Gastrocnemius medialis (tissue), 4 donors: ENCODE measurements at places on chromosomes 16 and 17. TPM values are rescaled to one million over a fixed set of nuclear protein-coding genes. Genes with fewer than 3 reads are reported as not detected.

DNA sequence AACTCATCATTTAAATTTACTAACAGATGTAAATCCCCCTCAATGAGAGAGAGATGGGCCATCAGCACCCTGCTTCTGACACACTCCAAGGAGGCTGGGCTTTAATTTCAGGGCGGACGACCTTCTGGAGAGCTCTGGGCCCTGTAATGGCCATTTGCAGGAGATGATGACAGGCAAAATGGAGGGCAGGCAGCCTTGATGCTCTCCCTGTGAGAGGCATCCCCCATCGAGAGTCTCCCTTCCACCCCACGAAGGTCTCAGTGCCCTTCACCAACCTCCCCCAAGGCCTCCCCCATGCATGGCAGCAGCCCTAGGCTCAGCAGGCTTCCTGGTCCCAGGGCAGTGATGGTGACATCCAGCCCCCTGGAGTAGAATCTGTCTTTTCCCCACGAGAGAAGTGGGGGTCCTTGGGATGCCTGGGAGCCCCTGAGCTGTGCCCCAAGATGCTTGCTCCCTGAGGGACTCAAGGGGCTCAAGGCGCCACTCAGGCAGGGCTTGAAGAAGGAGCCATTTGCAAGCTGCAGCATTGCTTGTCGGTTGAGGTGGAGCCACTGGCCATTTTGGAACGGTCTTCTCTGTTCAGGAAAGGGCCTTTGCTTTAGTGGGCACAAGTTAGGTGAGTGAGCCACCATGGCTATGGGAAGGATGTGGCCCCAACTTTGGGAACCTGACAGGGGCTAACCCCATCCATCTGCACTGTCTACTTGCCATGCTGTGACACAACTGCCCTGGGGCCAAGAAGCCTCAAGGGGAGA lies 82.6 kb downstream of the C16orf78 start:
- no peak overlapping the region for H3K4me3 ChIP-seq
- H3K27ac ChIP-seq: no peak overlapping the region
- no peaks in the 10 kb centered on the region for H3K27me3 ChIP-seq
- no peaks in the 10 kb centered on the region for H3K36me3 ChIP-seq
- H3K4me1 ChIP-seq: no peaks in the 10 kb centered on the region
- no peak for DNase-seq

- no peaks in the 10 kb centered on the region for H3K4me1 ChIP-seq
- no peaks in the 10 kb centered on the region for H3K27me3 ChIP-seq
- H3K36me3 ChIP-seq: no peaks in the 10 kb centered on the region
- H3K4me3 ChIP-seq: no peak overlapping the region
Measured at GRCh38 chr16:30458561-30459394, 13.1 kb upstream of the SEPHS2 start.

GRCh38 chr17:4316648-4317047 lies 49.8 kb downstream of the UBE2G1 start:
- no peak overlapping the region for H3K4me3 ChIP-seq
- peak overlapping the region; percentile 72 for H3K27ac ChIP-seq
- DNase-seq: no peak

GRCh38 chr17:60579090-60579489 lies 20.9 kb upstream of the PPM1D start:
- no peak overlapping the region for H3K27ac ChIP-seq
- no peaks in the 10 kb centered on the region for H3K27me3 ChIP-seq
- no peaks in the 10 kb centered on the region for H3K36me3 ChIP-seq
- DNase-seq: no peak
- H3K4me1 ChIP-seq: no peaks in the 10 kb centered on the region
- no peak overlapping the region for H3K4me3 ChIP-seq

DNA sequence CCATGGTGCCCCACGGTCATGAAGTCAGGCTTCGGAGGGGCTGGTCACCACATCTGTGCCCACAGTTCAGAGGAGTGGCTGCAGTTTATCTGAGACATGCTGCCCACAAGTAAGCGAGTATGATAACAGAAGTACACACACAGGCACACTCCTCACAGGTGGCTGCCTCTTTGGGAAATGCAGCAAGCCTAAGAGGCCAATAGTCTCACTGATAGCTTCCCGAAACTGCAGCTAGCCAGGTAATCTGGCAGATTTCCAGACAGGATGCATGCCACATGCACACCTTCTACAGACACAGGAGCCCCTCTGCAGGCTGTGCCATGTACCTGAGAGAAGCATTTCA lies 12.6 kb upstream of the GFOD2 start:
- no peak overlapping the region for H3K27ac ChIP-seq
- no peaks in the 10 kb centered on the region for H3K27me3 ChIP-seq
- no peak for DNase-seq
- H3K4me3 ChIP-seq: no peak overlapping the region
- no peaks in the 10 kb centered on the region for H3K4me1 ChIP-seq

DNA sequence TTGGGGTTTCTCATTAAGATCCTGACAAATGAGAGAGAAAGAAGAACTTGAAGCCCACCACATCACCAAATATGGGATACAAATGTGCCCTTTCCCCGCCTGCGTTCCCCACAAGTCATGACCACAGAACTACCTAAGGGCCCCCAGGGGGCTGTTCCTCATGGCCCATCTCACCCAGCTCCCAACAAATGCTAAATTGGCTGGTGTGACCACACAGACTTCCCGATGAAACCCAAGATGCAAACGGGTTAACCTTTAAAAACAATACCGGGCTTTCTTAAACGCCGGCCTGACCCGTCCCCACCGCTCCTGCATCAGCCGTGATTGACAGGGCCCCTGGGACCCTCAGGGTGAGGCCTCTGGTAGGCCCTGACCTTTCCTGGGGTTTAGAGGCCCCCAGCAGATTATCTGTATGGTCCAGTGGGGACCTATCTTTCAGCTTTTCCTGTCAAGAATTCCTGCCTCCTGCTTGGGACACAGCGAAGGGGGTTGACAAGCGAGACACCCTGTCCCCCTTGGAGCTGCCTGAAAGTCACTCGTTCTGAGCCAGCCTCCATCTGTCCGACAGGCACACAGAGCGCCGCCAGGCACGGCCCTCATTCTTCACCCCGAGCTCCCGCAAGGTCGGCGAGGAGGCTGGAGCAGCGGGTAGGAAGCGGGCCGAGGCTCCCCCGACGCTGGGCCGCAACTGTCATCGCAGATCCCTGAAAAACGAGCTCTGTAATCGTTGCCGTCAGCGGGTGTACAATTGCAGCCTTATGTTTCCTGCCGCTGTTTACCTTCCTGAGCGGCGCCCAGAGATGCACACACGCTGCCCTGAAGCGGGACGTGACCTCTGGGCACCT lies 300.1 kb downstream of the FOXL1 start:
- no peak for DNase-seq
- H3K4me1 ChIP-seq: peaks cover 6% of the 10 kb centered on the region
- H3K4me3 ChIP-seq: no peak overlapping the region
- H3K27me3 ChIP-seq: peaks cover 22% of the 10 kb centered on the region
- no peaks in the 10 kb centered on the region for H3K36me3 ChIP-seq

DNA sequence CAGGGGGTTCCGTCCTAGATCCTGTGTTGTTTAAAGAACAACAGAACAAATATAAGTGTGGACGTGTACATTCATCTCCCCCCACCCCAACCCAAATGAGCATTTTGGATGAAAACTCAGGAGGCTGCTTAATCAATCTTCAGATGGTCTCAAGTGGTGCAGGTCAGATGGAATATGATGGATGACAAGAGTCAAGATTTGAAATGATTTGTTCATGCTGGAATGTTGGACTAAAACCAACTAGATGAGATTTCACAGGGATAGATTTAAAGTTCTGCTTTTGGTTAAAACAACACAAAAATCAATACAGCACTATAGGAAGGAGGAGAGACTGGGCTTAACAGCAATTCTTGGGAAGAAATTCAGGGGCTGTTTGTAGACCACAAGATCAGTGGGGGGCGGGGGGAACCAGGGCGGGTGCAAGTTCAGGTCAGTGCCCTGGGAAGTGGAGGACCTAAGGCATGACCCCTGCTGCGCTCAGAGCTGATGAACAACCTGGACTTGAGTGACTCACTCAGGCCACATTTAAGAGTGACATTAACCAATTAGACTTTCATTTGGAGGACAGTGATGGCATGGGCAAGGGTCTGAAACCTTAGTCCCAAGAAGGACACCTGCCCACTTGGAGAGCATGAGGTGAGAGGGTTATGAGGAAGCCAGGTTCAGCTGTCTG lies 15.1 kb downstream of the TTYH2 start:
- DNase-seq: no peak
- H3K36me3 ChIP-seq: no peaks in the 10 kb centered on the region
- no peaks in the 10 kb centered on the region for H3K27me3 ChIP-seq
- H3K4me1 ChIP-seq: no peaks in the 10 kb centered on the region
- no peak overlapping the region for H3K27ac ChIP-seq
- no peak overlapping the region for H3K4me3 ChIP-seq

GRCh38 chr17:83118071-83118841 lies 38.8 kb downstream of the METRNL start:
- peaks cover 11% of the 10 kb centered on the region for H3K27me3 ChIP-seq
- no peak overlapping the region for H3K27ac ChIP-seq
- H3K4me1 ChIP-seq: no peaks in the 10 kb centered on the region
- no peak for DNase-seq

GRCh38 chr16:85003076-85003475 lies 8.3 kb downstream of the ZDHHC7 start:
- H3K36me3 ChIP-seq: no peaks in the 10 kb centered on the region
- no peak for DNase-seq
- H3K4me3 ChIP-seq: peak overlapping the region; percentile 32
- H3K4me1 ChIP-seq: peaks cover 80% of the 10 kb centered on the region

DNA sequence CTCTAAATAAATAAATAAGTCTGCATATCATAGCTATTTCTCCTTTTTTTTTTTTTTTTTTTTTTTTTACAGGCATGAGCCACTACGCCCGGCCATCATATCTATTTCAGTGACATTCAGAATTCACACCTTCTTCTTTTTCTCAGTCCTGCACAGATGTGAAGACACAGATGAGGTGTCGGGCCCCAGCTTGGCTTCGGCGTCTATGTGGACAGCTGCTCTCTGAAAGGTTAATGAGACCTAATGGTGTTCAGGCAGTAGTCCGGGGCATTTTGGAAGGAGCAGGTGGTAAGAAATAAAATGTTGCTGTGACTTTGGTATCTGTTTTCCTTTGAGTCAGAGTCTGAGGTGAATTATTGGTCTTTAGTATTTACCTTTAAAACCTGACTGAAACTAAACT lies 23.6 kb downstream of the TANGO6 start:
- H3K27ac ChIP-seq: no peak overlapping the region
- H3K4me1 ChIP-seq: no peaks in the 10 kb centered on the region
- no peaks in the 10 kb centered on the region for H3K27me3 ChIP-seq
- no peak overlapping the region for H3K4me3 ChIP-seq
- peaks cover 39% of the 10 kb centered on the region for H3K36me3 ChIP-seq
- no peak for DNase-seq

DNA sequence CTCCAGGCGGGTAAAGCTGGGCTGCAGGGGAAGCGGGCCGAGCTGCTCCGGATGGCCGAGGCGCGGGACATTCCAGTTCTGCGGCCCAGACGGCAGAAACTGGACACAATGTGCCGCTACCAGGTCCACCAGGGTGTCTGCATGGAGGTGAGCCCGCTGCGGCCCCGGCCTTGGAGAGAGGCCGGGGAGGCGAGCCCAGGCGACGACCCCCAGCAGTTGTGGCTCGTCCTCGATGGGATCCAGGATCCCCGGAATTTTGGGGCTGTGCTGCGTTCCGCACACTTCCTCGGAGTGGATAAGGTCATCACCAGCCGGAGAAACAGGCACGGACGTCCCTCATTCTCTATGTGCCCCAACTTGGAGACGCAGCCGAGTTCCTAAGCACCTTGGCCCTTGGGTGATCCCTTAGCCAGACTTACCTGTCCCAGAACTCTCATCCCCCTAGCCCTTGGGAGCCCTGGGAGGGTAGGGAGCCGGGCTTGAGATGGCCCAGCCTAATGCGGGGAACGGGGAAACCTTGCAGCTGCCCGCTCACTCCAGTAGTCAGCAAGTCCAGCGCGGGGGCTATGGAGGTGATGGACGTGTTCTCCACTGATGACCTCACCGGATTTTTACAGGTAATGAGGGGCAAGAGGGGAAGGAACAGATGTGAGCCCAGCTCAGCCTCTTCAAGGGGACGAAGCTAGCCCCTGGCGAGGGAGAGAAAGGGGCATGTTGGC lies 806 bp downstream of the MRM1 start:
- H3K36me3 ChIP-seq: no peaks in the 10 kb centered on the region
- H3K27me3 ChIP-seq: no peaks in the 10 kb centered on the region
- H3K4me3 ChIP-seq: peak overlapping the region; percentile 93
- peak overlapping the region; percentile 89 for H3K27ac ChIP-seq

- no peak overlapping the region for H3K27ac ChIP-seq
- H3K27me3 ChIP-seq: no peaks in the 10 kb centered on the region
- H3K4me3 ChIP-seq: no peak overlapping the region
- no peak for DNase-seq
Measured at GRCh38 chr17:47990962-47991731, 20.2 kb downstream of the CDK5RAP3 start.

- DNase-seq: no peak
- H3K27me3 ChIP-seq: no peaks in the 10 kb centered on the region
- no peaks in the 10 kb centered on the region for H3K4me1 ChIP-seq
- H3K4me3 ChIP-seq: no peak overlapping the region
- no peak overlapping the region for H3K27ac ChIP-seq
Measured at GRCh38 chr17:67970783-67971182, 25.5 kb downstream of the C17orf58 start.

DNA sequence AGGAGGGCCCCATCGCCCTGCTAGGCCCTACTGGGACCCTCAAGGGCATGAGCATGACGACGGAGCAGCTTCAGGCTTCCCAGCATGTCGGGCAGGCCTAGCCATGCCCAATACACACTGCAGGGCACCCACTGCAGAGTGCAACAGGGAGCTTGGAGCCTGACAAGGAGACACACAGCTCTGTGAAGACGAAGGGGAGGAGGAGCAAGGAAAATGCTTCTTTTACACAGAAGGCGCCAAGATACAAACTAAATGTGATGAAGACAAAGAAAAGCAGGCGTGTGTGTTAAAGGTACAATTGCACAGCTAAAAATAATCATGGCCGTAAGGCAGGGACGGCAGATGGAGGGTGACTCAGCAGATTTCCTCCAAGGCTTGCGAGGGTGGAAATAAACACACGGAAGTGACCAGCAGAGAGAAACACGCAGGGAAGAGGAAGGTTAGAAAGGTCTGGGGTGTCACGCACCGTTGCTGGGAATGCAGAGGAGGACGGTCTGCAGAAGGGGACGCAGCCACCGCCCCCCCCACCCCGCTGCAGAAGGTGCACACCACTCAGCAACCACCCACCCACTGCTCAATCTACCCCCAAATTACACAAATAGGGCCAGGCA lies 108.5 kb downstream of the ZNF778 start:
- no peaks in the 10 kb centered on the region for H3K27me3 ChIP-seq
- H3K4me3 ChIP-seq: peak overlapping the region; percentile 31
- H3K27ac ChIP-seq: peak overlapping the region; percentile 93
- no peaks in the 10 kb centered on the region for H3K36me3 ChIP-seq
- peak; percentile 53 for DNase-seq
- peaks cover 83% of the 10 kb centered on the region for H3K4me1 ChIP-seq

- no peak for DNase-seq
- H3K4me3 ChIP-seq: no peak overlapping the region
- H3K27ac ChIP-seq: no peak overlapping the region
- H3K27me3 ChIP-seq: no peaks in the 10 kb centered on the region
- no peaks in the 10 kb centered on the region for H3K4me1 ChIP-seq
Measured at GRCh38 chr17:14748036-14748710, 447.3 kb downstream of the HS3ST3B1 start.

GRCh38 chr17:47693731-47694580 lies at the start of gene TBKBP1:
Gene TBKBP1, plus strand, starts transcription at chr17:47694161. Its CDS starts 1,952 bp downstream, at chr17:47696113.
- H3K27ac ChIP-seq: peak within 1 kb of the TSS; percentile 95
- DNase-seq: peak; percentile 33
- no peaks in the 10 kb centered on the region for H3K27me3 ChIP-seq
- H3K4me1 ChIP-seq: peaks cover 7% of the 10 kb centered on the region

The SLC12A3 gene
- total RNA-seq: not detected

The HEXIM2 gene
- 68.0 TPM for total RNA-seq

The CUEDC1 gene
- total RNA-seq: 31.2 TPM

The CTRB2 gene
- not detected for total RNA-seq

The CMTM2 gene
- not detected for total RNA-seq

The IRF8 gene
- total RNA-seq: 2.6 TPM

The RNFT1 gene
- 14.5 TPM for total RNA-seq
